ENCODE measurements at places on chromosomes 6 and 20. TPM values are rescaled to one million over a fixed set of nuclear protein-coding genes. Genes with fewer than 3 reads are reported as not detected.

Gene LHFPL5
- total RNA-seq, result 0.07 TPM

Gene RHAG
- total RNA-seq, result not detected

Gene IPCEF1
- 1.00 TPM for total RNA-seq

Gene ANKRD66
- not detected for total RNA-seq

Gene NKX2-2
- not detected for total RNA-seq

Gene C2
- total RNA-seq, result 0.71 TPM

Gene ARMH2
- total RNA-seq, result not detected

Gene SDCBP2
- 65.3 TPM for total RNA-seq

Gene CD164
- total RNA-seq, result 140 TPM

Gene RAB44
- total RNA-seq, result under 0.01 TPM

Gene KHDC1
- 0.68 TPM for total RNA-seq

Gene CST11
- not detected for total RNA-seq

Gene GPR6
- not detected for total RNA-seq

Gene FAM83B
- total RNA-seq, result 98.1 TPM

Gene PBOV1
- not detected for total RNA-seq

Gene HAO1
- total RNA-seq, result not detected

Gene CALHM6
- total RNA-seq, result 0.68 TPM

Gene SFT2D1
- 43.1 TPM for total RNA-seq

Gene C6orf120
- 31.3 TPM for total RNA-seq

Gene MAN1A1
- 5.5 TPM for total RNA-seq

Gene CST2
- total RNA-seq, result not detected

Gene PHF20
- 24.3 TPM for total RNA-seq

Gene BFSP1
- 2.1 TPM for total RNA-seq

Gene C6orf141
- 22.6 TPM for total RNA-seq

Gene RAET1L
- total RNA-seq, result 9.3 TPM

Gene NOTCH4
- total RNA-seq, result 0.28 TPM

Gene PSMB9
- total RNA-seq, result 8.9 TPM

Gene BANF2
- total RNA-seq, result not detected

Gene MAS1
- total RNA-seq, result not detected

Gene WFDC12
- 8.9 TPM for total RNA-seq

Gene SLC17A3
- not detected for total RNA-seq

Gene MATN4
- total RNA-seq, result 0.14 TPM

Gene NEURL2
- total RNA-seq, result 1.9 TPM

Gene OOEP
- 0.14 TPM for total RNA-seq

Gene NKAPL
- 1.9 TPM for total RNA-seq

Gene GABRR2
- total RNA-seq, result 0.14 TPM

Gene GHRH
- not detected for total RNA-seq

Gene SLC52A3
- total RNA-seq, result 3.5 TPM

Gene RBM38
- 13.2 TPM for total RNA-seq

Gene CRISP3
- 0.07 TPM for total RNA-seq

Gene SIRPD
- not detected for total RNA-seq

Gene DYNLT2
- 0.68 TPM for total RNA-seq

Gene SNAP91
- total RNA-seq, result 0.07 TPM

Gene FNDC1
- total RNA-seq, result not detected

Gene FYN
- 86.5 TPM for total RNA-seq

Gene SIM1
- total RNA-seq, result not detected

Gene CCN2
- 53.6 TPM for total RNA-seq

Gene SALL4
- 1.4 TPM for total RNA-seq

Gene PRR18
- under 0.01 TPM for total RNA-seq

Gene PRICKLE4
- 1.1 TPM for total RNA-seq

Gene PRDM13
- total RNA-seq, result not detected
